GM23248 (cell line): ENCODE measurements at places on chromosomes 13 and 19.

DNA sequence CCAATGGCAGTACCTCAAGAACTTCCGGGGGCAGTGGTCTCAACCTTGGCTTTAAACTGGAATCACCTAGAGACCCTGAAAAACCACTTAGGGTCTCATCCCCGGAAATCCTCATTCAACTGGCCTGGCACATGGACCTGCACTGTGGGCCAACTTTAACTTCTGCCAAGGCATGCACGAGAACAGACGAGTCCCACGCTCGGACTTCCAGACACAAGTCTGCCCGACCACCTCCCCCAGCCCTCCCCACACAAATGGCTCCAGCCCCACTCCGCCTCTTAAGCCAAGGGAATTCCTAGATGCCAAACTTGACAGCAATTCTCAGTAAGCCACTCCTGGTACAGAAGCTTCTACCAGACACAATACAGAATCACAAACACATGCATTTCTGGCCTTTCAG is 114.0 kb downstream of the STK24 start:
- no peak for DNase-seq

GRCh38 chr19:3944018-3944721 is 11.3 kb downstream of the NMRK2 start:
- DNase-seq = no peak

DNA sequence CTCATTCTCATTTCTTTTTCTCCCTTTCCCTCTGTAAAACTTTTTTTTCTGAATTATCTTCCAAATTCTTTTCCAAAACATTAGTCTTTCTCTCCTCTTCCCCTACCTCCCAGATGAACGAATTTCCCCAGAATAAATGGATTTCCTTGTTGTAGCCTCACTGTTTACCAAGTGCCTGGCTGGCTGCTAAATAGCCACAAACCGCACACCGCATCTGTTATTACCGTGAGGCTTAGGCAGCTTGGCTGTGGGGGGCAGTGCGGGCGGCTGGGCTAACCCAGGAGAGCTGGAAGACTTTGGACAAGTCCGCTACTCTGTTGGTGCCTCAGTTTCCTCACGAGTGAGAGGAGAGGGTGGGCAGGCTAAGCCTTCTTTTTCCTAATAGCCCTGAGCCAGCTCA is 10.7 kb downstream of the IL17D start:
- peak; percentile 83 for DNase-seq

GRCh38 chr13:106197496-106197895 is 338.0 kb downstream of the EFNB2 start:
- no peak for DNase-seq

- no peak for DNase-seq
Measured at GRCh38 chr13:28447989-28448388, 46.9 kb downstream of the FLT1 start.

GRCh38 chr13:94093652-94094315 is 385.7 kb downstream of the DCT start:
- DNase-seq = peak; percentile 13

GRCh38 chr19:47723581-47723940 is 10.3 kb downstream of the EHD2 start:
- peak; percentile 88 for DNase-seq

DNA sequence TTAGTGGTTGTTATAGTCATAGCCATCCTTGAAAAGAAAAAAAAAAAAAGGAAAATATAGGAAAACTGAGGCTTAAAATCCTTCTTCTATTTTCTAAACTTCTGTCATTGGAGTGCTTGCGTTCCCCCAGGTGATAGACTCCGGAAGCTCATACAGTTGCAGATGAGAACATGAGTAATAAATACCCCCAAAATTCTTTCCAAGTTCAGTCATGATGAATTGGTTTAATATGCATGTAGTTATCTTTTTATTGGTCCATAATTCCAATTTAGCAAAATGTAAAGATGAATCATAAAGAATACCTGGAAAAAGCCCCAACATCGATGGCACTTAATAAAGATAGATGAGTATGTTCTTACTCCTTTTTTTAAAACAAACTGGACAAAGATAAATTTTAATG is 192.3 kb downstream of the SHISA2 start:
- DNase-seq = no peak

DNA sequence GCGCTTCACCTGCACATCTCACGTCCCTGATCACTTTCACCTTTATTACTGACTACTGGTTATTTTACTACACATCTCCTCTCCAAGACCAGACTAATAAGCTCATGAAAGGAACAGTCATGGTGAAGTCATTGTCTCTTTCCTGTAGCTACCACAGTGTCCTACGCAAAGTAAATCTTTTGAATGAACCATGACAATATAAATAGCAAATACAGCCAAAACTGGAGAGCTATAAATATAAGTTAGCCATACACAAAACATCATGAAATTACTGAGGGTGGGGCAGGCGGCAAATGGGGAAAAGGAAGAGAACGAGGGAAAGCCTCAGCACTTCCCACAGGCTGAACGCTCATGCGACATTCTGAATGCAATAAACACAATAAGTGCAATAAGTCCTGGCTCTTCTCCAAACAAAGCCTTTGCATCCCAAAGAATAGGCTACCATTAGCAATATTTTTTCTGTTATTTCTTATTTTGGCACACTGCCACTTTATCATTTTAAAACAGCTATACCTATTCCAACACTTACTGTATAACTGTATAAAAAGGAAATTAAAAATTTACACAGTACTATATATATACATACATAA is 62.5 kb downstream of the TUBGCP3 start:
- DNase-seq = peak; percentile 7

DNA sequence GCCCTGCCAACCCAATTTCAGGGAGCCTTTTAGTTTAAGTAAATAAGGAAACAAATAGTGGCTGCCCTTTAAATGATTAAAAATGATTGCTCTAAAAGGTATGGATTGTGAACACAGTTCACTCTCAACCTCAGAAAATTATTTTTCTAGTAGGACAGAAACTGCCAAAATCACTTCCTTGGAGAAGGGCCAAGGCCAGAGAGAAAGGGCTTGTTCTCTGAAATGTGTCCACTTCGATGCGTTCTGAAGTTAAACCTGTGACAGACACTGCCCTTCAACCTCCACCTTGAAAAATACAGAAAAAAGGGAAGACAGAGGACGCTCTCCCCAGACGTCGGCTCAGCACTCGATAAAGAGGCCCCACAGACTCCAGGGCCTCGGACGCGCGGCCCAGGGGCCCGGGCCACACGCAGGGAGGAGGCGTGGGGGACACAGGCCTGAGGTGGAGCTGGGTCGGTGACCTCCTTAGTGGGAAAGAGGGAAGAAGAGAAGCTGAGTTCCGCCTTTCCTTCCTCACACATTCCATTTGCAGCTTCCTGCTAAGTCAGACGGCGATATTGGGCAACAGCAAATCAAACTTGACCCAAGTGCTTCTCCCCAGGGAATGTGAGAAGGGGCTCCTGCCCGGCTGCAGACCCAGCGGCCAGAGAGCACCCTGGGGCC is 63.6 kb downstream of the RASA3 start:
- peak; percentile 86 for DNase-seq

DNA sequence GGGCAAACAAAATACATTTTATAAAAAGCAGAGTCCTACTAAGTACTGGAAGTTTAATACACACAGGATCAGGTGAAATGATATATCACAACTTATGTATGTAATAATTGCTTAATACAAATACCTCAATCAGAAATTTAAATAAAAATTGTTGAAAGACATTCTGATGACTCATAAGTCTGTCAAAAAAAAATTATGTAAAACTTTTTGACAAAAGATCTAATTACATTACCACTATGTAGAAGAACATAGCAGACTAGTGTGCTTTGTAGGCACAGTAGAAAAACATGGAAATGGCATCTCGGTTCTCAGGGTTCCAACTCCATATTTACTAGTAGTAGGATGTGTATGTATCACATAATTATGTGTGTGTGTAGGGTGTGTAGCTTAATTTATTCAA is 156.2 kb downstream of the DNAJC3 start:
- DNase-seq = no peak

- peak; percentile 27 for DNase-seq
Measured at GRCh38 chr19:58468216-58468839, 1.4 kb downstream of the ZNF324 start.

DNA sequence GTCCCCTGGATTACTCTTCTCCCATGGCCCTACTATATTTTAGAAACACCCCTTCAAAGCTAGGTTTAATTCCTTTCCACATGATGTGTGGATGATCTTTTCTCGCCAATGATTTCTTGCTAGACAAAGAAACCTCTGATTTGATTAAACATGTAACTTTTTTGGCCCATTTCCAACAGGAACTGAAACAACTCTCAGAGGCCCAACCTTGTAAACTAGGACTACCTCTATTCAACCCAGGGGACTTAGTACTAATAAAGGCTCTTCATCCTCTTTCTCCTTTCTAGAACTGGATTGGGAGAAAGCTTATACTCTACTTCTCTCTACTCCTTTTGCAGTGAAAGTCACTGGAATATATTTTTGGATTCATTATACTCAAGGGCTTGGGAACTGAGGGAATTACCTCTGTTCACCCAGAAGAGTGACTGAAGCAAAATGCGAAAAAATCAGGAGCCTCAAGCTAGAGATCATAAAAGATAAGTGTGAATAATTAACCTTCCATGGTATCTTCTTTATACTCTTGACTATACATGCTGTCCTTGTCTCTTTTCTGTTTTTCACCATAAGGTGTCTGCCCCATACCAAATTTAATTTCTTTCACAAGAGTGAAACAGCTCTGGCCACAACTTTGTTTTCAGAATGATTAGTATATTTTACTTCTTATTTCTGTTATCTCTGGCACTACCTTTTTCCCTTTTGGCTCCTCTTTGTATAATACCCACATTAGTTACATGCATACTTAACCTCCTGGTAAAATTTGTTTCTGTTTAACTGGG is 977.6 kb downstream of the SLITRK5 start:
- DNase-seq = no peak

GRCh38 chr19:44303320-44303719 is 1.5 kb downstream of the ZNF235 start:
- DNase-seq = peak; percentile 28

DNA sequence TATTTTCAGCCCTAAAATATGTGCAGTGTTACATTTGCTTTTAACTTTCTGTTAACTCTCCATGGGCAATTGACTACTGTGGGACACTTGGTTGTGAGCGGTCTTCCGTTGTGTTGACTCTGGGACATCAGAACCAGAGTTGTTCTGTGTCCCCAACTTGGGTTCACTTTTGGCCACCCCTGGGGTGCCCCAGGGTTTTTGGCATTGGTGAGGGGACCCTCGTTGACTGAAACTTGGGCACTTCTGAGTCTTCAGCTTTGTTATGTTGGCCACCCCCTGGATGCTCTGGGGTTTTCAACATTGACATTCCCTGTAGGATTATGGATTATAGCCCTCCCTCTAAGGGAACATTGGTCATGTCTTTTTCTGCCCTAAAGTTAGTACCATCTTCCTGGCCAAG is 57.1 kb downstream of the OR10H4 start:
- no peak for DNase-seq

- peak; percentile 66 for DNase-seq
Measured at GRCh38 chr13:108200781-108201398, 14.4 kb downstream of the LIG4 start.

GRCh38 chr13:75993241-75993640 is 357.1 kb downstream of the LMO7 start:
- DNase-seq = no peak

GRCh38 chr13:92355213-92355612 is 871.4 kb upstream of the GPC6 start:
- DNase-seq = no peak

DNA sequence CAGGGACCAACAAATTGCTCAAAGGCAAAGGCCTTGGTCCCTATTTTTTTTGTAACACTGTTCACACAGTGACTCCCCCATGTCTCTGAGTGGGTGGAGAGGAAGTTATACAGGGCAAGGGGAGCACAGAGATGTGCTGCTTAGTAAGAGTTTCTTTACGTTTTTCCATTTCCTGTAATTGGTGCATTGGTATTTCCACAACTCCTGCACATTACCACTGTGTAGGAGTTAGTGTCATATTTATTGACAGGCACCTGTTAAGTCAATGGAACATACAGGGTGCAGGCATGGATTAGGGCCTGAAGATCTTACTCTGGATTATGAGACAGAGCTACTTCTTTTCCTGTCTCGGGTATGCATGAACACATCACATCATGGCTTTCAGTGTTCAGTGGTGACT is 45.2 kb downstream of the SOX21 start:
- DNase-seq = no peak

DNA sequence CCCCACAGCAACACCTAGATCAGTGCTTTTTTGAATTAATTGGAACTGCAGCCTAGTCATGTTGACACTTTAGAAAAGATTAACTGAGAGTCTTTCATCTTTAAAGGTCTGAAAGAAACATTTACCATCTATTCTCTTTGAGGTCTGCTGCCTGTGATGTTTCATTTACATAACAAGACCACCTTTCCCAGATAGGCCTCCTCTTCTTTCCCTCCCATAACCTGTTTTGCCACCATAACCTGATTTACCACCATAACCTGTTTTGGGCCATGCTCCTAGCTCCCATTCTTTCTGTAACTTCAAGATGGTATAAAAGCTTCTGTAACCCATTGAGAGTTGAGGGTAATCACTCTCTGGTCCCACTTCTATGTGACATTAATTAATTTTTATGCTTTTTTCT is 320.8 kb downstream of the PCDH20 start:
- DNase-seq = no peak

DNA sequence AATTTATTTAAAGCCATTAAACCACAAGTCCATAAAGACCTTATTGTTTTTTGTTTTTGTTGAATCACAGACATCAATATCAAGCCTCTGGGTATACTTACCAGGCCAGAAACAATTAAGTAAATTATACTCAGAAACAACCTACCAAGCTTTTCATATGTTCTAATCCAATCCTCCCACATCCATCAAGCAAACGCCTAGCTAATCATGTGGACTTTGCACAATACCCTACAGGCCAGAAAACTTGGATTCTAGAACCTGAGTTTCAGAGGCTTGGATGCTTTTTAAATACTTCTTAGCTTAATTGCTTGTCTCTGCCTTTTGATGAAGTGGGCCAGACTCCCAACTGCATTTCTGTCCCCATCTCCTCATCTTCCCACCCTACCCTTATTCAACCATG is 39.9 kb downstream of the TGDS start:
- DNase-seq = no peak
